Heart right ventricle (tissue), 16 donors: ENCODE measurements at places on chromosomes 1 and 21. TPM values are rescaled to one million over a fixed set of nuclear protein-coding genes. Genes with fewer than 3 reads are reported as not detected.
A peak's percentile ranks its signal among the peaks of the same experiment; 100 is the strongest.

C8B gene
- not detected for polyA plus RNA-seq

MAPKAPK2 gene
- 101 TPM for polyA plus RNA-seq

IQGAP3 gene
- 0.09 TPM for polyA plus RNA-seq

LRRC8C gene
- polyA plus RNA-seq = 5.9 TPM

DNALI1 gene
- polyA plus RNA-seq = 9.4 TPM

DNA sequence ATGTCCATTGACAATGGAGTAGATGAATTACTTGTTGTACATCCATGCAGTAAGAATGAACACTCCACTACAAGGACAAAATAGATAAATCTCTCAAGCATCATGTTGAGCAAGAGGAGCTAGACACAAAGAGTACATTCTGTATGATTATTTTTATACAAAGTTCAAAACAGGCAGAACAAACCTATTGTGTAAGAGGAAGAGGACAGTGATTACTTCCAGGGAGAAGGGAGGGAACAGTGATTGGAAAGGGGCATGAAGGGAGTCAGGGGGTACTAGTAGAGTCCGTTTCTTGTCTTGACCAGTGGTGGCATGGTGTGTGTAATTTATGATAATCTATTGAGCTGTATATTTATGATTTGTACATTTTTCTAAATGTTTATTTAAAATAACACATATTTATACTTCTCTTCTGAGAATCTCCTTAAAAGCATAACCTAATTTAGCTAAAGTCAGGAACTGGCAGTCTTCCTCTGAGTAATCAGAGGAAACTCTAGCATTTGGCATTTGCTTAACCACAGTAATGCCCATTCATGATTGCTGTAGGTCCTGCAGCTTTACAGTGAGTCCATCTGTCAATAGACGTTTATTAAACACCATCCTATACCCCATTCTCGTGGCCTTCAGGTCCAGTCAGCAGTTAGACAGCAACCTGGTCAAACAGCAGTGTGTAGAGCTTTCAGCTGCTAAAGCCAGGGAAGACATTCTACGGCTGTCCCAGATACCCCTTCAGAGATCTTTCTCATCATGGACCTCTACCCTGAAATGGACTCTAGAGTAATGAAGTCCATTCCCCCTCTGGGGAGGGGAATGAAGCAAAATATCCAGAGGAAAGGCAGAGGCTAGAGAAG, 114.1 kb upstream of the GALNT2 start:
- no peak for DNase-seq

DNA sequence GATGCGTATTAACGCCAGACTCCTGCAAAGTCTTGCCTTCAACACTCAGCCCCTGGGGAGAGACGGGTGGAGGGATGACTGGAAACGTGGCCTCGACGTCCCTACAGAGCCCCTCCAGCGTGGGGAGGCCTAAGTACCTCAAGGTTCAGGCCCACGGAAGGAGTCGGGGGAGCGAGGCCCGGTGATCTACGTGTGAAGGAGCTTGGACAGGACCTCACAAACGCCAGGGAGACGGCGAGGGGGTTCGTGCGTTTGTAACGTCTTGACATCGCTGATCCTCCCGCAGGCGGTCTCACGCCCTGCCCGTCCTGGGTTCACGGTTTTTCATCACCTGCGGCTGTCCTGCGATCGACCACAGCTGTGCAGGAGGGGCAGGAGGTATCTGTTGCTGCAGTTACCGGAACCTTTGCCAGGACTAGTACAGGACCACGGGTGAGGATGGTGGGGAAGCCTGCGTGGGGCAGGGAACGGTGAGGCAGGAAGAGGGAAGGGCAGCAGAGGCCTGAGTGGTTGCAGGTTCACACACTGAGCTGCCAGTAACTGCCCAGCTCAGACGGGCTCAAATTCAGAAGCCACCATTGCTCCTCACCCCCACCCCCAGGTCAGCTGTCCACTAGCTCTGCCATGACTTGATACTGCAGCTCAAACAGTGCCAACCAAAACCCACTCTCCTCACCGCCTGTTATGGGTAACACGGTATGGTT, 889 bp upstream of the CCNL2 start:
- DNase-seq = no peak

DNA sequence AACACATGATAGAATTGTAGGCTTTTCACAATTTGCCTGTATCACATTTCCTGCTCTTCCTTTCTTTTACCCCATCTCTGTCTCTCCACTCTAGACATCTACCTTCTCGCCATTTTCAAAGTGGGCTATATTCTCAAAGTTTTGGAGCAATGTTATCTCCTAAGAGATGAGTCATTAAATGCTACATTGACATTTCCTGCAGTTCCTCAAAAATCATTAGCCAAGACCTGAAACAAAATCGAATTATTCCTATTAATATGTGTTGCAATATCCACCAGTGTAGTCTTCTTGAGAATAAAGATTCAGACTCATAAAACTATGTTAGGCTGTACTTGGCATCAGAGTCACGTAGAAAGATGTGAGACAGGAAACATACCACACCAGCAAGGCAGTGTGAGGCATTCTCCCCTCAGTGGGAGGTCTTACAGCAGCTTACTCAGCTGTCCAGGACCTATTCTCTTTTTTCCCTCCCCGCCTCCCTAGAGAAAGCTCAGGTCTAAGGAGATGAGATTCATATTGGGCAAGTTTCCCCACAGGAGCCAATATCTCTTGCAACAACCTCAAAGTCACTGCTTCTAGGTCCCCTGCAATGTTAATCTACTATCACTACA, 38.8 kb downstream of the FRRS1 start:
- no peak for DNase-seq

- peak; percentile 91 for DNase-seq
Measured at GRCh38 chr1:28648008-28648473, 359 bp upstream of the RNU11 start.

DNA sequence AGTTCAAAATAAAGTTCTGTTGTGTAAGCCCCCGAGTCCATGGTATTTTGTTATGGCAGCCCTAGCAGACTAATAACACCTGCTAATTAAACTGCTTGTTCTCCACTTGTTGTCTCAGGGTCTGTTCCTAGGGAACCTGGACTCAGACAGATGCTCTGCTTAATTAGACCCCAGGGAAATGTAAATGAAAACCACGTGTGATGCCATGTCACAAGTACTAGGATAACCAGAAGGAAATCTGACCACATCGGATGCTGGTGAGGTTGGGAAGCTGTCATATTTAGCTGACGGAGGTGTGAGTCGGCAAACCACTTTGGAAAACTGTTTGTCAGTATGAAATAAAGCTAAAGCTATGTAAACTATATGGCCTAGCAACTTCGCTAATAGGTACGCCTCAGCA, 19.6 kb downstream of the EDN2 start:
- DNase-seq = no peak

DNA sequence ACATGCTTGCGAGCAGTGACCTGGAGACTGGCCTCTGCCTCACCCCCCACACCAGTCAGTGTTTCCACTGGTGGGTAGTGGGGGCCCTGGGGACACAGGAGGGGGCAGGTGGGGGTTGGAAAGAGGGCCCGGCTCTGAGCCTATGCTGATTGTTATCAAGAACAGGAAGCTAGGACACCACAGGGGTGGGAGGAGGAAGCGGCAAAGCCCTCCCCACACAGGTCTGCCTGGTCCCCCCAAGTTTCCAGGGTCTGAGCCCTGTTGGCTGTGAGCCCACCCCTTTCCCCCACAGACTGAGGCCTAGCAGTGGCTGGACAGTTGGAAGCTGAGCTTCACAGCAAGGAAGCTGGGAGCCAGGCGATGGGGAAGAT, 1.6 kb upstream of the PTPN7 start:
- no peak for DNase-seq

- DNase-seq = no peak
Measured at GRCh38 chr1:24284156-24284471, 35.0 kb upstream of the GRHL3 start.

- DNase-seq = no peak
Measured at GRCh38 chr1:162530307-162530987, 31.1 kb upstream of the UAP1 start.

GRCh38 chr1:234408757-234409156, 35.5 kb downstream of the COA6 start:
- no peak for DNase-seq

- no peak for DNase-seq
Measured at GRCh38 chr21:35991131-35991530, 69.2 kb downstream of the SETD4 start.

DNA sequence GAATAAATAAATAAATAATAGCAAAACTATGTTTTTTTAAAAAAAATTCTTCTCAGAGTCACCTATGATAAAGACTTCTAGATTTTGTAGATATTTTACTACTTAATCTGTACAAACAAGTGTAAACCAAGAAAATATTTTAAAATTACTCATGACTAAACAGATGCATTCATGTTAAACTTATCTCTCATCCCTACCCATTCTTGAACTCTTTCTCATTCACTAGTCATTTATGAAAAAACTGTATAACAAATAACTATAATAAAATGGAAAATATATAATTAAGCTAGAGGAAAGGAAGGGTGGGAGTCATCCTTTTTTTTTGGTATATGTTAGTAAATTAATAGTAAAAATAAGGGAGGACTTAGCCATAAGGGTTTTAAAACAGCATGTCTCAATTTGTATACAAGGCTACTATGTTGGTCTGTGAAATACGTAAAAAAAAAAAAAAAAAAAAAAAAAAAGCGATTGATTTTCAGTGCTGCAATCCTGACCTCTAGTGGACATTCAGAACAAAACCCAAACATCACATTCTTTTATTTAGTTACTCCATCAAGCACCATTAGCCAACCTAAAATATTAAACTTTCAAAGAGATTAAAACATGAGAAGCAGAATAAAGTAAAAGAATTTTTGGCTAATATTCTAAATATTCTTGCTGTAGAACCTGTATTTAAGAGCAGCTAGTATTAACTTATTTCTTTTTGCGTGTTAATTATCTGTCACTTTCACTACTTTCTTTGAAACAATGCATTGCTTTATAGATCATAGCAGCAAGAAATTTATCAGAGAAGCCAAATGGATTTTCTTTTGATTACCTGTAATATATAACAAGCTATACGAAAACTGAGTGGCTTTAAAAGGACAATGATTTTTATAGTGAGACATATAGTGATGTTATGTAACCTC, 255.8 kb upstream of the CACYBP start:
- DNase-seq = no peak

- no peak for DNase-seq
Measured at GRCh38 chr1:112075566-112075965, 86.1 kb upstream of the KCND3 start.

DNA sequence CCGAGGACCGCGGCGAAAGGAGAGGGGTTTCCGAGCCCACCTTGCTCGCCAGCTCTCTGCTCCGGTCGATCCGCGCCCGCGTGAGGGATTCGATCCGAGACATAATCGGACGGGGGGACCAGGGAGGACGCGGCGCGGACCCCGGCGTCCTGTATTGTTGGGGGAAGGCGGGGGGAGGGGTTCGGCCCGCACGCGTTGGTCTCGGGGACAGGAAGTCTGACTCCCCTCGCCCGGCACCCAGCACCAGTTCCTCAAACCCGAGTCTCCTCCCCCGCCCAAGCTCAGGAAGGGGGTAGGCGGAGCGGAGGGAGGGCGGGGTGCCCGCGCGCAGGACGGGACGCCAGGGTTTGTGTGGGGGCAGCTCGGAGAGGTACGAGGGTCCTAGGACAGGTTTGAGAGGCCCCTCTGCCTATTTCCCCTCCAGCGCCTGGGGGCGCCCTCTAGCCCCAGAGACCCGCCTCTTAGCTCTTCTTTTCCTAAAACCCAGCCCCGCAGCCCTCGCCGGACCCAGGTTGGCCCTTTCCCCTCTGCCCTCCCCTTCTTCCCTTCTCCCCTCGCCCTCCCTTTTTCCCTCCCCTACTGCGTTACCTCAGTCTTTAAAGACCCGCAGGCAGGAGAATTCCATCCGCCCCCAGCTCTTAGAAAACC, at the start of gene ARHGEF2:
Gene ARHGEF2, minus strand, starts transcription at position 223 of the 648 bp plus-strand sequence. Its CDS starts 120 bp downstream, at position 103.
- DNase-seq = peak; percentile 87

- DNase-seq = no peak
Measured at GRCh38 chr1:21837476-21837875, 25.4 kb downstream of the LDLRAD2 start.

GRCh38 chr21:41976611-41977010, 22.8 kb upstream of the C2CD2 start:
- no peak for DNase-seq

GRCh38 chr1:209539576-209539975, 43.9 kb upstream of the CAMK1G start:
- DNase-seq = no peak
